ENCODE measurements at places on chromosomes 11 and 22.
A peak's percentile ranks its signal among the peaks of the same experiment; 100 is the strongest.

DNA sequence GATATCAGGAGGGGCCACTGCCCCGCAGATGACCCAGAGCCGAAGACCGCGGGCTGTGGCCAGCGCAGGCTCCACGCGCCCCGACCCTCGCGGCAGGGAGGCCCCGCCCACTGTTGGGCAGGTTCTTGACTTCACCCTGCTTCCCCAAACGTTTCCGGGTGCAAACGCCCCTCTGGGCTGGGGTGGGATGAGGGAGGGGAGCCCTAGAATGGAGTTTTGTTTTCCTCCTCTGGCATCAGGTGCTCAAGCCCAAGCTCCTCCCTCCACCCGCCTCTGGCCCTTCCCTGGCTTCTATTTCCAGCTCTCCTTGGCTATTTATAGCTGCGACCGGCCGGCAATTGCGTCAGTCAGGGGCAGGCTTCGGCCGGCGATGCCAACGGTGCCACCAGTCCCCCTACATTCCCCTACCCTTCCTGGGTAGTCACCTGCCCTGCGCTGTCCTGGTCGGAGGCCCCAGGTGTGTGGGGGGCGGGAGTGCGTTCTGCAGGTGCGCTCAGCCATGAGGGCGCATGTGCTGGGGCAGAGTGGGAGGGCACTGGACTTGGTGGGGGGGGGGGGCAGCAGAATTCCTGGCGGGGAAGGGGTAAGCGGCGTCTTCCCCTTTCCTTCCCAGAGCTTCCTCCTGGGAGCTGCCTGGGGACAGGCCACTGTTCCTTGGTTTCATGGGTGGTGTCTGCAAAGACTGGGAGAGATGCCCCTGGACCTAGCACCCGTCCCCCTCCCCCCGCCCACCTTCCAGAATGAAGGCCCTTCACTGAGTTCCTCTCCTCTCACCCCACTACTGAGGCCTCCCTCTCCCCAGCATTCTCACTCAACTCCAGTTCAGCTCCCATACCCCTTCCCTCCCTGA lies 23.6 kb downstream of the DUSP8 start:
- peak; percentile 75 for DNase-seq

GRCh38 chr11:33912405-33913361 lies 20.8 kb upstream of the LMO2 start:
- DNase-seq, result no peak

GRCh38 chr11:124595302-124595701 lies 15.9 kb upstream of the PANX3 start:
- no peak for DNase-seq

- DNase-seq, result no peak
Observed at GRCh38 chr11:114039551-114039950, 20.0 kb upstream of the ZBTB16 start.

- DNase-seq, result no peak
Observed at GRCh38 chr11:105189581-105189980, 50.0 kb upstream of the CARD18 start.

DNA sequence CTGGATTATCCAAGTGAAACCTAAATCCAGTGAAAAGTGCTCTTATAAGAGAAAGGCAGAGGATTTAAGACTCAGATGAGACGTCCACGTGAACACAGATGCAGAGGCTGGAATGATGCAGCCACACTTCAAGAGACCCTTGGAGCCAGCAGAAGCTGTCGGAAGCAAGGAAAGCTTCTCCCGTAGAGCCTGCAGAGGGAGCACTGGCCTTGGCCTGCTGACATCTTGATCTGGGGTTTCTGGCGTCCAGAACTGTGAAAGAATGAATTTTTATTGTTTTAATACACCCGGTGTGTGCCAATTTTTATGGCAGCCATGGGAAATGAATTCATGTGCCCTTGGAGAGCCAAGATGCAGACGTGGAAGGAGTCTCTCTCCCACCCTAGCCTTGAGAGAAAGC lies 407.0 kb upstream of the B3GAT1 start:
- DNase-seq, result no peak

DNA sequence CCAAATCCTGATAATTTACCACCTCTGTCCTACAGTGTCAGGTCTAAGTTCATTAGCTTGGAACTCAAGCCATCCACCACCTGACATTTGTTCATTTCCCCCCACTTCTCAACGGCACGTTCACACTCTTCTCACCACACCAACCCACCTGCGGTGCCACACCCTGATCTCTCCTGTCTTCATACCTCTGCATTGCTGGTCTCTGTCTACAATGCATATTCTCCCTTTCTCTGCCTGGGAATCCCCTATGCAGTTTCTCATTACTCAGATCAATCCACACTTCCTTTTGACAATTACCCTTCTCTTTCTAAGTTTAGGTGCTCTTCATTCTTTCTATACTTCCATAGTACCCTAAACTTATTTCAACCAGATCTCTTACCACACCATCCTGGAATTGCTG lies 20.4 kb upstream of the EMSY start:
- no peak for DNase-seq

DNA sequence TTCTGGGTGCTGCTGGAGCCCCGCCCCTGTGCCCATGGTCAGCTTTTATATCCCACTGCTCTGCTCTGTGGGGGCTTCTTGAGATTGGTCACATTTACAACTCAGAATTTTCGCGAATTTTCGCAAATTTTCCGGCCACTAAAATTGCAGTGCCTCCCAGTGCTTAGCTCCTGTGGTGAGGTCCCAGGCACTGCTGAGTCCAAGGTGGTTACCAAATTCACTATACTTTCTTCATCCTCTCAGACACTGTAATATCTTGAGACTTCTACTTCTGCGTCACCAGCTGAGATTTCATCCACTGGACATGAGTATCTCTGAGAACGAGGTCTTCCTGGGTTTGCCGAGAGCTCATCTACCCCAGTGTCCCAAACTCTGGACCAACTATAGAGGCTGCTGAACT lies 8.7 kb downstream of the KDM4F start:
- no peak for DNase-seq

GRCh38 chr22:28411125-28411524 lies 268.5 kb downstream of the TTC28 start:
- DNase-seq, result no peak

DNA sequence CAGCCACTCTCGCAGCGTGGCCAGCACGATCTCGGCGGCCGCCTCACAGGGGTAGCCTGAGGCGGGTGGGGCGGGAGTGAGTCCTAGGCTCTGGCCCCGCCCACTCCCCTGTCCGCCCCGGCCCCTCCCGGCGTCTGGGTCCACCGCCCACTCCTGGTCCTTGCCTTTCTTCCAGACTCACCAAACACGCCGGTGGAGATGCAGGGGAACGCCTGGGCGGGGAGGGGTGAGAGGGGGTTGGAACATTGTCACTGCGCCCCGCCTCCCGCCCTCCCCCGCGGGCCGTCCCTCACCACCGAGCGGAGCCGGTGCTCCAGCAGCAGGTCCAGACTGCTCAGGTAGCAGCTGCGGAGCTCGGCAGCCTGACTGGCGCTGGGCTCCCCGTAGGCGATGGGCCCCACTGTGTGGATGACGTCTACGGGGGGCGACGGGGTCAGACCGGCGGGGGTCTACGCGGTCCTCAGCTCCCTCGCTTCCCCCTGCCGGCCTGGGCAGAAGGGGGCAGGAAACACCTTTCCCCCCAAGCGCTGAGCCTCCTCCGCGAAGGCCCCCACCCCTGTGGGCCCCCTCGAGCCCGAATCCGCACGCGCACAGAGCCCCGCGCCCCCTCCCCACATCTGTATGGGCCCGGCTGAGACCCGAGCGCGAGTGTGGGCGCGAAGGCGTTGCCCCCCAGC lies 13.2 kb downstream of the OTUB1 start:
- peak; percentile 92 for DNase-seq

DNA sequence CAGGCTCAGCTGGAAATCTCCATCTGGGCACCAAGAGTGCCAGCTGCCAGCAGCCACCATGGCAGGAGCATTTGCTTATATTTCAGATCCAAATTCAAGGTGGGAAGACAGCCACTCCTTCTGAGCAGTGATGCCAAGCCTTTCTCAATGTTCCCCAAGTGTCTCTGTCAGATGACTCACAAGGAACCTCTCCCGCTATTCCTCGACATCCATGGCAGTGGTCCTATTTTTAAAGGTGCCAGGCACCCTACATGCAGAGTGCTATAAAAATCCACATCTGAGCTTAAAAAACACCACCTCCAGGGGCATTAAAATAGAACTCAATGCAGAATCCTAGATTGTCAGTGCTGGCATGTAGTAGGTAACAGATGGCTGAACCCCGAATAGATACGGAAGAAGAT lies 112.1 kb downstream of the SLC1A2 start:
- no peak for DNase-seq

DNA sequence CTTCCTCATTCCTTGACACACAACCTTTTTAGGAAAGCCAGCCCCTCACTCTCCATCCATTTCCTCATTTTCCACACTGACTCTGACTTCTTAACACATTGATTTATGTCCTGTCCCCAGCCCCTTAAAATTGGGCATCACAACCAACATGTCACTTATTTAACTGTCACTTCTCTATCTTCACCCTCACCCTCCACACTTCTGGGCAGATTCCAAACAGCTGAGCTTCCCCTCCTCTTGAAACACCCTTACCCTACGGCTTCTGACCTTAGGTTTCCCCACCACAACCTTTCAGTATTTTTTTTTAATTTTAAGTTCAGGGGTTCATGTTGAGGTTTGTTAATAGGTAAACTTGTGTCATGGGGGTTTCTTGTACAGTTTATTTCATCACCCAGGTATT lies 696.3 kb downstream of the DLG2 start:
- no peak for DNase-seq

DNA sequence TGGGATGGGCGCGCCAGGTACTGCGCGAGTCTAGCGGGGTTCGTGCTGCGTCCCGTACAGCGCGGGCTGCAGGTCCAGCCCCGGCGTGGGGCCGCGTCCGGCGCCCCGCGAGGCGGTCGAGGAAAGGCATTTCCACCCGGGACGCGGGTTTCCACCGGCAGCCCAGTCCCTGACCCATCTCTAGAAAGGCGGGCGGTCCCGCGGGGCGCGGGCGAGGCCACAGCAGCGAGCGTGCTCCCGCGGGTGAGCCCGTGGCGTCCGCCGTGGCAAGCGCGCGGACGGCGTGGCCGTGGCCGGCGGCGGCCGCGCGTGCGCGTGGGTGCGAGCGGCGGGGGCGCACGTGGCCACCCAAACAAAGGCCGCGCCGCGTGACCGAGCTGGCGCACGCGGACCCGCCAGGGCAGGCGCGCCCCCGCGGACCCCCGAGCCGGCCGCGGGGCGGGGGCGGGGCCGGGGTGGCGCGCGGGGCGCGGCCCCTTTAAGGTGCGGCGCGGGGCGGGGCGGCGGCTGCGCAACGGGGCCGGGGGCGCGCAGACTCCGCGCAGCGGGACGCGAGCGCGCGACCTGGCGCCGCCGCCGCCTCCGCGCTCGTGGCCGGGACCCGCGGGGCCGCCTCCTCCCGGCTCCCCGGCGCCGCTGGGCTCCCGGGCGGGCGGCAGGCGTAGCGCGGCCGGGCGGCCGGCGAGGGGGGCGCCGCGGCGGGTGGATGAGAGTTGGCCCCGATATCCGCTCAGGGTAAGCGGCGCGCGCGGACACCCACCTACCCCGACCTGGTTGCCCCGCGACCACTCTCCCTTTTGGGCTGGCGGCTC lies 39.3 kb upstream of the CELSR1 start:
- DNase-seq, result peak; percentile 94

GRCh38 chr11:21628641-21629040 lies 564.2 kb upstream of the ANO5 start:
- DNase-seq, result no peak

DNA sequence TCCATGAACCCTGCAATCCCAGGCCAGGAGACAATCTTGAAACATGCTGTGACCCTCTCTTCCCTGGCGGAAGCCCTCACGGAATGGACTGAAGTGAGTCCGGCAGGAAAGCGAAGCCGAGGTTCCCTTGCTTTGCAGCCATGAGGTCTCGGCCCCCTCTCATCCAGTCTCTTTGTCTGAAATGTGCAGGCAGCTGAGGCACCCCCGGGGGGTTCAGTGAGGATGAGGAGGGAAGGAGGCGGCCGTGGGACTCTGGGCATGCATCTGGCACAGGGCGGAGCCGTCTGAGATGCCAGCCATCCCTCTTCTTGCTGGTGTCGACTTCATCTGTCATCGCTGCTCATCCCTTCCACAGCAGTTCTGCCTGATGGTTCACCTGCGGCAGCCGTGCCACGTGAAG lies 1485.7 kb downstream of the BRD1 start:
- no peak for DNase-seq

DNA sequence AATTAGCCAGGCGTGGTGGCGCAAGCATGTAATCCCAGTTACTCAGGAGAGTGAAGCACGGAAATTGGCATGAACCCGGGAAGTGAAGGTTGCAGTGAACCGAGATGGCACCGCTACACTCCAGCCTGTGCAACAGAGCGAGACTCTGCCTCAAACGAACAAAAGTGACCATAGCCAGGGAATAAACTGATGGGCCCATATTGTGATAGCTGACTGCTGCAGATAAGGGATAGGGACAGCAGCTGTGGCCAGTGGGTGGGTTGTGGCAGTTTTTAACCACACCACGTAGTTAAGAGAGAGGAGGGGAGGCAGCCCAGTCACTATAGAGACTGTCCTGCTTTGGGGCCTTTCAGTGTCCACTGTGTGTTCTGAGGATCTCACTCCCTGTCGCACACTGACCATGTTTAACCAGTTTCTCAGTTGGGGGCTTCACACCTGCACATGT lies 58.9 kb downstream of the PISD start:
- no peak for DNase-seq

GRCh38 chr11:8307601-8308000 lies 43.9 kb upstream of the LMO1 start:
- DNase-seq, result no peak

DNA sequence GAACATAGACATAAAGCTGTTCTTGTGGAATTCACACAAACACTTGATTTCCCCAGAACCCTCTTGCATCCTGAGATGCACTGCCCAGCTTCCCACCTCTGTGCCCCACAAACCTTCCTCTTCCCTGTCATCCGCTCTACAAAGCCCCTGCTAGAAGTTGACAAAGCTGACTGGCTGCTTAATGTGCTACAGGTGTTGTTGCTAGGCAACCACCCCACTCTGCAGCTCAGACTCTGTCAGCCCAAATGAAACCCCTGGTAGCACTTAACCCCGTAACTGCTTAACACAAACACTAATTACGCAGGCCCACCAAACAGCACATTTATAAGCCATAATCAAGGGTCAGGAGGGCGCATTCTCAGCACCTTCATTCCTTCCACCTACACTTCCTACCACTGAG lies 172.0 kb upstream of the CADM1 start:
- DNase-seq, result peak; percentile 49

GRCh38 chr22:35629406-35630216 lies 12.5 kb upstream of the MB start:
- peak; percentile 43 for DNase-seq

DNA sequence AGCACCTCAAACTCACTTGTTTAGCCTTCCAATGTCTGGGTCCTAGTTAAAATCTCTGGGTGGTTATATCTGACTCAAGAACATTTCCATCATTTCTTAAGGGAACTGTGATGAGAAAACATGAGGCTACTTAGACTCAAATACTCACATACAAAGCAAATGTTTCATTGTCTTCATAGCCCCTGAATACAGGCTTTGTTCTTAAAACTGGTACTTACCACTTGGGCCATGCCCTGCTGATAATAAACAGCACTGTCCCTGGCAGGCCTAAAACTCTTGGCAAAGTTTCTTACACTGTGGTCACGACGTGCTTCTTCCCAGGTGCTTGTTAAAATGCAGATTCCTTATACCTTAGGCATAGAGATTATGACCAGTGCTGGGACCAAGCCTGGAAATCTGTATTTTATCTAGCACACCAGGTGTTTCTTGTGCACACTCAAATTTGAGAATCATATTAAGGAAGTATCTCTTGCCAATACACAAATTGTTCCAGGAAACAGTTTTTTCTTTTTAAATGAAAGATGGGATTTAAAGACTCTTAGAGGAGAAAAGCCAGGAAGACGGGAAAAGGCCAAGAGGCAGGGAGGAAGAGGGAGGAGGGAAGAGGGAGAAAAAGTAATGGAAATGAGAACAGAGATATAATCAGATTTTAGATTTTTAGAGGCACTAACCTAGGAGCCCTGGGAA lies 287.9 kb upstream of the MPPED2 start:
- no peak for DNase-seq

- DNase-seq, result no peak
Observed at GRCh38 chr22:50228366-50228765, 16.5 kb downstream of the TUBGCP6 start.
